ENCODE measurements at places on chromosomes 1 and 21.

DNA sequence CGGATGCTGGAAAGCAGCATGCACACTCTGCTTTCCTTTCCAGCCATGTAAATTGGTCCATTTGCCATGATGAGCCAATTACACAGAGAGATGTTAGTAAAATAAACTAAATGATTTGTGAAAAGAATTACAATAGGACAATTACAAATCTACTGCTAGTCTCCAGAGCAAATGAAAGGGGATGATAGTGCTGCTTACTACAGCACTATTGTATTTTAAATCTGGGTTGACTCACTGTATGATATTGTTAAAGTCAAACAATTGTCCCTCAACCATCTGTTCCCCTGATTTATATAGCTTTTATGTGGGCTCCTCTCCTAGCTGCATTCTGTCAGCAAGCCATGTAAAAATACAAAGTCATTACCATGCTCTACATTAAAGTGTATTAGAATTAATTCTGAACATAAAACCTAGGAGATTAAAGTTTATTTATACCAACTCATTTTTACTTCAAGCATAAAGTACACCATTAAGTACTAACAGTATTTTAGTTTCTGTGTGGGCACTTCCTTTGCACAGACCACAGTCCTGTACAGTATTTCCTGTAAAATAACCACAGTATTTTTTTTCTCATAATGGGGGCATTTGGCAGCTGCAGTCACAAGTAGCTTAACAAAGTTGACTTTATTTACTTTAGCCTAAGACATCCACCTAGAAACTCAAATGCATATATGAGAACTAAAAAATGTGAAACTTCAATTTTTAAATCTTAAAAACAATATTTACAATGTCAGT lies 135.8 kb downstream of the VAV3 start:
- DNase-seq, result no peak

DNA sequence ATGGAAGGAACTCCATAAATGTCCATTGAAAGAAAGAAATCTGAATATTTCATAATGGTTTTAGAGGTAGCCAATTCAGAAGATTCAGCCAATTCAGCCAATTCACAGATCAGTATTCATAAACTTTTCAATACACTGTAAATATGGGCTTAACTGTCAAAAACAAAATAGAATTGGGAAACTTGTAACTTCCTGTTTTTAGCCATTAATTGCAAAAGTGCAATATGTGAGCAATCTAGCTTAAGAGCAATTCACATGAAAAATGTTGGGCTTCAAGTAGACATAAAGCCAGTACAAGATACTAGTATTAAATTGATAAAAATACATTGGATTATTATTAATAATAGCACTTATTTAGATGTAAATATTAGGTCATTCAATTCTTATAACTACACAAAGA lies 27.5 kb upstream of the PLPPR4 start:
- DNase-seq, result no peak

GRCh38 chr1:44596511-44596910 lies 77.8 kb downstream of the TMEM53 start:
- DNase-seq, result no peak

DNA sequence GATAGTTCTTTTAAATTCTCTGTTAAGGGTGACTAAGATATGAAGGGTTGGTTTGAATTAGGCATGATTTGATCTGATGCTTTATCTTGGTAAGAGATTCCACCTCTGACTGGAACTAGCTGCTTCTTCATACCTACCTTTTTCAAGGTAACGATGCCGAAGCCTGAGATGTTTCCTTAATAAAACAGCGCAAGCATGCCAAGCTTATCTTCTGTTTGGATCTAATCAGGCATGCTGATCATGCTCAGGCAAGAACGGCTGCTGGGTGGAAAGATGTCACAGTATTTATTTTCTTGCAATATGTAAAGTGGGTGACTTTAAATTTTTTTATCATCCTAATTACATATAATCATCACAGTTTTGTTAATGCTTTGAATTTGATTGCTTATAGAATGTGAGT lies 148.7 kb downstream of the ADGRL2 start:
- DNase-seq, result no peak

- DNase-seq, result no peak
Measured at GRCh38 chr1:179529482-179530195, 46.1 kb downstream of the NPHS2 start.

DNA sequence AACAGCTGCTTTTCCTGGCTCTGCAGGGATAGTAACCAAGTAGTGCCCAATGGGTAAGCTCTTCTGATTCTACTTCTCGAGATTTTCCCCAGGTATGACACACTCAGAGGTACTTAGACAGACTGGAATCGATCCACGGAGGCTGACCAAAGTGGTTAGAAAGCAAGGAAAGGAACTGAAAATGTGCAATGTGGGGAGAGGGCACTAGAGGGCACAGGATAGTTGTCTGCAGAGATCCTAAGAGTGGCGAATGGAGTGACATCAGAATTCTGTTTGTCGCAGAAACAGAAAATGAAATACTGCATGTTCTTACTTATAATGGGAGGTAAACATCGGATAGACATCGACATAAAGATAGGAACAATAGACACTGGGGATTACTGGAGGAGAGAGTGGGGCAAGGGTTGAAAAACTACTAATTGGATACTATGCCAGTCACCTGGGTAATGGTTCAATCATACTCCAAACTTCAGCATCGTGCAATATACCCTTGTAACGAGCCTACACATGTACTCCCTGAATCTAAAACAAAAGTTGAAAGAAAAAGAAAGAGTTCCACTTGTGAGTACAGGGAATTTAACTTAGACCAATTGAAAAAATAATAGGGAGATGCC lies 23.3 kb downstream of the CYP2J2 start:
- no peak for DNase-seq

GRCh38 chr1:152873495-152873894 lies 4.6 kb upstream of the SMCP start:
- no peak for DNase-seq

- no peak for DNase-seq
Measured at GRCh38 chr1:58397187-58397820, 149.2 kb downstream of the OMA1 start.

GRCh38 chr1:233912447-233912846 lies 8.0 kb downstream of the SLC35F3 start:
- no peak for DNase-seq

- no peak for DNase-seq
Measured at GRCh38 chr1:203870245-203870644, 8.8 kb downstream of the SNRPE start.

DNA sequence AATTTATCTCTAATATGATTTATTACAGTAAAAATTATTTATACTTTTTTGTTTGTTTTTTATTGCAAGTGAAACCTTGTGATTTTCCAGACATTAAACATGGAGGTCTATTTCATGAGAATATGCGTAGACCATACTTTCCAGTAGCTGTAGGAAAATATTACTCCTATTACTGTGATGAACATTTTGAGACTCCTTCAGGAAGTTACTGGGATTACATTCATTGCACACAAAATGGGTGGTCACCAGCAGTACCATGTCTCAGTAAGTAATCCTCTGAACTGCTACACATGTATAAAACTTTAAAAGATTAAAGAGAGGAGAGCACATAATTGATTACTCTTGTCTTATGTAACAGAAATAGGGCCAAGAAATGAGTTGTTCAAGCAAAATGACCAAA lies 4.5 kb downstream of the CFHR3 start:
- no peak for DNase-seq

DNA sequence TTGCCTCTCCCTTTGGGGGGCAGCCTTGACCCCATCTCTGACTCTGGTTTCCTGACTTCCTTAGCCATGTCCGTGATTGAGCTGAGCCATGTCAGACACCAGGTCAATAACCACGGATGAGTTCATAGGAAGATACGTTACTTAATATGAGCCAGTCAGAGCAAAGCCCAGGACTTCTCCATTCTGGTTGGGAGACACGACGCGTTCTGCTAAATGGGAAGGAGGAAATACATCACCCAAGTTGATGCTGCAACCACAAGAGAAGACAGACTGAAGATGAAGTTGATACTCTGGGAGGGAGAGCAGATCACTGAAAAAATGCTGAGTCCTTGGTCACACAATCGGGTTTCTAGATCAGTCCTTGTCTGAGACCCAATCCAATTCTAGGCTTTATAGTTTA lies 90.9 kb downstream of the MATN1 start:
- DNase-seq, result no peak

GRCh38 chr1:152185544-152186391 lies 26.7 kb upstream of the RPTN start:
- no peak for DNase-seq

DNA sequence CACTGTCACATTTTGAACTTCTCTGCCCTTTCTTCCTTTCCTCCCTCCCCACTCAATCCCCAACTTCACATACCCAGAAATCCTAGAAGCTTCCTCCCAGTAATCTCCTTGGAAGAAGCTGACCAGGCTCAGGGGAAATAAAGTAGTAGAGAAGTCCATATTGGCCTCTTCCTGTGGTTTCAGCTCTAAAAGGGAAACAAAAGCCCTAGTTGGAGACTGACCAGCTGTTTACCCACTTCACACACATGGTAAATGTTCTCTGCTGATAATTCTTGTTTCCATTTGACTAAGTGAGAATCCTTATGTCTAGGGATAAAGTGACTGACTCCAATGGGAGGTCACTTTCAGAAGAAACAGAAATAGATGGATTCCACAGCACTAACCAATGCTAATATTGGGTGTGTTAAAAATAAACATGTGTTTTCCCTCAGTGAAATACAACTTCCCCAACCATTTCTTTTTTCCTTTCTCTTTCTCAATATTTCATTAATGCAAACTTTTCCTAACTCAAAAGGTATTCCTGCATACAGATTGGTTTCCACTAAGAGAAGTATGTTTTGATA lies 178.9 kb upstream of the DPT start:
- no peak for DNase-seq

DNA sequence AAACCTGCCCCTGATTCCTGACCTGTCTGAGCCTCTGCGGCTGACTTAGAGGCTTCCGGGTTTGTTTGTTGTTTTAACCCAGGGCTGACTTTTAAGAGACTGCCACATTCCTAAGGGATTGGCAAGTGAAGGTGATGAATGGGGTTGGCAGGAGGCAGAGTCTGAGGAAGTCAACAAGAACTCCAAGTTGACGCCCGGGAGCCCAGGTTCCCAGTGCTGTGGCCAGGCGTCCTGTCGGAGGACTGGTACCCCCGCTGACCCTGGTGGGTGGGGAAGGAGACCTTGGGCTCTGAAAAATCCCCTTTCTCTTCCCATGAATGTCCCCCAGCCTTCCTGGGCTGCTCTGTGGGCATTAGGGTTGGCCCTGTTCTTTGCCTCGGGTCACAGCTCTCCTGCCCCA lies 19.7 kb upstream of the EPS8L3 start:
- no peak for DNase-seq

- no peak for DNase-seq
Measured at GRCh38 chr1:101967871-101968270, 28.9 kb downstream of the OLFM3 start.

GRCh38 chr1:172638885-172639831 lies 19.7 kb upstream of the FASLG start:
- no peak for DNase-seq

GRCh38 chr1:160206421-160207117 lies 1.4 kb downstream of the PEA15 start:
- no peak for DNase-seq

GRCh38 chr1:25019337-25020172 lies 89.5 kb upstream of the RUNX3 start:
- DNase-seq, result no peak

GRCh38 chr1:3732434-3733093 lies 19.7 kb upstream of the CCDC27 start:
- no peak for DNase-seq

DNA sequence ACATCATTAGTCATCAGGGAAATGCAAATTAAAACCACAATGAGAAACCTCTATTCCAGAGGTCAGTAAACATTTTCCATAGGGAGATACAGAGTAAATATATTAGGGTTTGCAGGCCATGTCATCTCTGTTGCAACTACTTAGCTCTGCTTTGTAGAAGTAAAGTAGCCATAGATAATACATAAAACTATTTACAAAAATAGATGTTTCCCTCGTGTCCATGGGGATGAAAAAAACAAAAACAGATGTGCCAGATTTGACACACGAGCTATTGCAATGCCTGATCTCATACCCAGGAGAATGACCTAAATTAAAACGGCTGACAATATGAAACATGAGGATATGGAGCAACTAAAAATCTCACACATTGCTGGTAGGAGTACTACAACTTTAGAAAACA lies 17.3 kb downstream of the LTN1 start:
- no peak for DNase-seq

All from tibial artery (tissue), 4 donors.